ENCODE measurements at places on chromosomes 3 and 15.

DNA sequence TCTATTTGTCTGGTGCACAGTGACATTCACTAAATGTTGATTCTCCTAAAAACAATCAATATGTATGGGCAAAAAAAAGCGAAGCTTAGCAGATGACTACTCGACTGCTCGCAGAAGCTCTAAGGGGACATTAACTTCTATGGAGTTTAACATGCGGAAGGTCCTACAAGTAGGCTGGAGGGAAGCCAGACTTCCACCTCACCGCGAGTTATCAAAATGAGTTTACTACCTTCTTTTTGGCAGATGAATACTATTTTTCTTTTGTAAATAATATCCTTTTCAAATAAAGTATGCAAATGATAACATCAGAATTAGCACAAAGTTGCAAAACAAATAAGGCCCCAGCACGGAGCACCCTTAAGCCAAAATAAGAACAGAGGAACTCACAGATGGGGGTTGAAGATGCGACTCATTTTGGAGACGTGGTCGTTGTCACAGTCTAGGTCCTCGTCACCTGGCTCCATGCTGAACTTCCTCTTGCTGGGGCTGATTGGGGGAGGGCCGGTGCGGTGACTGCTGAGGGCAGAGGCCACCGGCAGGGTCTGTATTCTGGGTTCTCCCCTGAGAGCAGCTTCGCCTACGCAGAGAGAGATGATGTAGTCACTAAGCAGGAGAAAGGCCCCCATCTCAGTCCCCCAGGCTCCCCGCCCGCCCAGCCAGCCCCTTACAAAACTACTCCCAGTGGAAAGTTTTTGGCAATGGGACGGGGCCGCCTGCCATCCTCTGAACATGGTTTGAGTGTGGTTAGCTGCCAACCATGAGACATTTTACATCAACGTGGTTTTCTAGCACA lies 42.1 kb downstream of the VGLL4 start:
- no peak for DNase-seq

DNA sequence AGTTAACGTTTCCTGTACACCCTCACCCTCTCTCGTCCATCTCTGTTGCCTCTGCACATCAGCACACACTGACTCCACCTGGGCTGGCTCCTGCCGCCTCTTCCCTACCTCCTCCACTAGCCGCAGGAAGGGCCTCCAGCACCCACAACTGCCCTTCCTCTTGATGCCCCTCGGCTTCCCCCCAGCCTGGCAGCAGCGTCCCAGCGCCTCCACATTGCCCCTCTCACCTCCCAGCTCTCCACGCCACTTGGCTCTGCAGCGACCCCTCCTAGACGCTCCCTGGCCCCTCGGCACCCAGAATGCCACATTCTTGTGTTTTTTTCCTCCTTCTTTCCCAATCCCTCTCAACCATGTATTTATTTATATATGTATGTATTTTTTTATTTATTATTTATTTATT lies 73.6 kb downstream of the ST8SIA2 start:
- DNase-seq = no peak

- DNase-seq = no peak
Observed at GRCh38 chr3:128402319-128402718, 64.4 kb downstream of the DNAJB8 start.

- no peak for DNase-seq
Observed at GRCh38 chr3:122215592-122216298, 32.3 kb downstream of the CASR start.

DNA sequence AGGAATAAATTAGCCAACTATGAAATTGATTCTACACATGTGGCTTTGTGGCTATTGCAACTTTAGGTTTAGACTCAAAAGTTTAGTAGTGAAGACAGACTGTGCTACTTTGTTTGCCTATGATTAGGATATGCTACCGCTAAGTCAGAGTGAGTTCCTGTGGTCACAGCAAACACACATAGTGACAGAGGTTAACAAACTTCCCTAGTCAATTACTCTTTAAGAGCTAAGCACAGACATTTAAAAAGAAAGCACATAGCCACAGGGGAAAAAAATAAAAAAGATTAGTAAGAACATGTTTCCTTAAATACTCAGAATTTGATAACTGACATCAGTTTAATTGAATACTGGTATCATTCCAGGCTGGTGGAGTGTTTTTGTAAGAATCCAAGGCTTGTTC lies 207.1 kb downstream of the GBE1 start:
- no peak for DNase-seq

- DNase-seq = no peak
Observed at GRCh38 chr3:132513057-132513456, 84.0 kb upstream of the ACKR4 start.

GRCh38 chr3:5531741-5532290 lies 344.3 kb downstream of the EDEM1 start:
- DNase-seq = no peak

DNA sequence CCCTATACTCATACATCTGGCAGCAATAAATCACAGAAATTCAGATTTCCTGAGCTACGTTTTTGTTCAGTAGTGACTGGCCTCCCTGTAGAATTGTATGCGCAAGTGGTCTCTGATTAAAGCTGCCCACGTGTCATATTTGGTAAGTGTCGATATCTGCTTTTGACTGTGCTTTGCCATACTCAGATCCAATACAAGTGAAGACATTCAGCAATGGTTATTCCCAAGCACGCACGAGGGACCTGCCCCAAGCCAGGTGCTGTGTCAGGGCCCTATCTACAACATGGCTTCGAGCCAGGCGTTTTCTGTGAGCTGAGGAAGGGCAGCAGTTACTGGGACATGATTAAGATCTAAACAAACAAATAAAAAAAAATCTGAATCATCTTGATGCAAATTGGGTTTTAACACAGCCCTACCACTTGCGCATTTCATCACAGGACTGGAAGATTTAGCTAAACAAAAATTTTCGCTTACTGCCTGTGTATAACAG lies 47.2 kb upstream of the ICE2 start:
- no peak for DNase-seq

DNA sequence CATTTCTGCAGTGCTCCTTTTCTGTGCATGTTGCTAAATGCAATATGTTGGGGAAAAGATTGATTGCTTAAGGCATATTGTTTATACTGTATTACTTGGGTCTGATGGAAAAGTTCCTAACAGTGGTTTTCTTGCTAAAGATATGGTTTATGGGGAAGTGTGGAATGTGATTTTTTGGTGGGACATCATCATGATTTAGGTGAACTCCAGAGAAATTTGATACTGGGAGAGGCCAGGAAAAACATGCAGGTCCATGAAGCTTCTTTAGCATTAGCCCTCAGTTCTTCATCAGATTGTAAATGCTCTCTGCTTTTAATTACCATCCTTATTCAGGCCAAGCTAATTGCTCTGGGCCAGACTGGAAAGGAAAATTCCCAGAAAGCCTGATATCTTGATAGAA lies 147.5 kb downstream of the LRTM1 start:
- no peak for DNase-seq

DNA sequence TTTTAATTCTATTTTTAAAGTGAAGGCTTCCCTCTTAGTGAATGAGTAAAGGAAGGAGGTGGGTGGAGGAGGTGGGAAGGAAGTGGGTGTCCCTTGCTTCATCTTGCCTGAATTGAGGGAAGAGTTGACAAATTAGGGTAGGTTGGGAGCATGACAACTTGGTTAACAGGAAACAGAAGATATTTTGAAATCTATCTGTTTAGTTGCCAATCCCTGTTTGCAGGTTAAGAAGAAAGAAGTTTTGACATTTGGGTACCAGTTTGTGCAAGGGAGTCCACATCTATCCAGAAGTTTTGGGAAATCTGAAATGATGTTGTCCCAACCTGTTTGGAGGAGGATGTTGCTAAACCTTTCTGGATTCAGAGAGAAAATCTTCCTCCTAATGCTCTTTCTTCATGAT lies 204.1 kb upstream of the SUCLG2 start:
- DNase-seq = no peak

GRCh38 chr15:63544258-63545026 lies 40.0 kb downstream of the USP3 start:
- no peak for DNase-seq

DNA sequence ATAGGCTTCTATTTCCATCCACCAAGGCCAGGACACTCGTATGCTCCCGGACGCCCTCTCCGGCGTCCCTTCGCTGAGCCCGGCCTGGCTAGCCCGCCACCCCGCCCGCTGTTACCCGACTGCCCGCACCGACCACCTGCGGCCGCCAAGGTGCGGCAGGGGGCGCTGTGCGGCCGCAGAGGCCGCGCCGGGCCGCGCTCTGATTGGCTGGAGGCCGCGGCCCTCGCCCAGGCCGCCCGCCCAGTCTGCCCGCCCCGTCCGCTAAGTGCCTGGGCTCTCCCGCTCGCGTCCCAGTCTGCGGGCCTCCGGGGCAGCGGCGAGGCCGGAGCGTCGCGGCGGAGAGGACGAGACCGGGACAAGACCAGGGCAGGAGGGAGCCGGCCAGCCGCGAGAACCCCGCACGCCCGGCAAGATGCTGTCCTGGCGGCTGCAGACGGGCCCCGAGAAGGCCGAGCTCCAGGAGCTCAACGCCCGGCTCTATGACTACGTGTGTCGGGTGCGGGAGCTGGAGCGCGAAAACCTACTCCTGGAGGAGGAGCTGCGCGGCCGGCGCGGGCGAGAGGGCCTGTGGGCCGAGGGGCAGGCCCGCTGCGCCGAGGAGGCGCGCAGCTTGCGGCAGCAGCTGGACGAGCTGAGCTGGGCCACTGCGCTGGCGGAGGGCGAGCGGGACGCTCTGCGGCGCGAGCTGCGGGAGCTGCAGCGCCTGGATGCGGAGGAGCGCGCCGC lies at the start of gene SYNM:
TSS of gene SYNM (plus strand) at position 293 of the 726 bp plus-strand sequence. CDS start at position 413, 120 bp downstream.
- no peak for DNase-seq

GRCh38 chr3:194322678-194323211 lies 28.4 kb downstream of the CPN2 start:
- DNase-seq = no peak

DNA sequence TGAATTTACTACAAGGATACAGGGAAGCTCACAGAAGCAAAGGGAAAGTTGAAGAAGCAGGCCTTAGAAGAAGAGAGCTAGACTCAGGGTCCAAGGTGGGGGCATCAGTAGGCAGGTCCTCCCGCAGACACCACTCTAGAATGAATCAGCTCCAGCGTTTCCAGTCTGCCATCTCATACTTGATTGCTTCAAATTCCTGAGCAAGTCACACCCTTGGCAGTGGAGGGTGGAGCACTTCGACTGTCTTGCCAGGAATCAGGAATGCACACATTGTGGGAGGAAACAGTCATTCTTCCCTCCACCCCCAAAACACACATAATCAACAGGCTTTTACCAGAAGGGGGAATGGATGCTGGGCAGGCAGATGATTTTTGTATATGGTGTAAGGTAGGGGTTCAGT lies 78.5 kb downstream of the CHCHD6 start:
- DNase-seq = no peak

- DNase-seq = no peak
Observed at GRCh38 chr15:75200765-75201615, 692 bp upstream of the C15orf39 start.

GRCh38 chr15:43518197-43518761 lies 871 bp downstream of the MAP1A start:
- DNase-seq = no peak

DNA sequence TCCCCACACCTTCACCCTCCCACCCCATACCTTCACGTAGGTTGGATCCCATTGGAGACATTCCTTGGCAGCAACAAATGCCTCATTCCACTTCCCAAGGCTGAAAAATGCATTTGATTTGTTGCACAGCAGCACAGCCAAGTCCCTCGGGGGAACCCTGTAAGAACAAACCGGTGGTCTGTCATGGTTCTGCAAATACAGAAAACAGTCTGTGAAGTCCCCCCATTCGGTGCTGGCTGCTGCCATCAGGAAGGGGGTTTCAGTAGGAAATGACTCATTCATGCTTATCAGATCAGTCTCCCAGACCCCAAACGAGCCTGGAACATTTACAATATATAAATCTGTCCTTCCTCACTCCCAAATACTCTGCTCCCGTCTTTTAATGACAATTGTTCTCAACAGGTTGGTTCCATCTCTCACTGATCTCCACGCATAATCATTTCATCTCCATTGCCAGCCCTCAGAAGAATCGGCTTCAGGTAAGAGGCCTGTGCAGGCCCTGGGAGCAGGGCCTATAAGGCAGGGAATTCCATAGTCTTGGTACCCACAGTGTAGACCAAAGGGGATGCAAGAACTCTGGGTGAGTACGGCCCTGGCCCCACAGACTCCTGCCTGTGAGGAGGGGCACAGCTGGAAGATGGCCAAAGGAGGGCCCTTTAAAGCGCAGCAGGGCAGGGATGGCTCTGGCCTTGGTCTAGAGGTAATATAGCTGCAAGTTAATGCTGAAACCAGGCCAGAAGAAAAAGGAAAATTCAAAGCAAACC lies 41.6 kb downstream of the TRANK1 start:
- DNase-seq = no peak

GRCh38 chr3:193853511-193854219 lies 260.7 kb downstream of the OPA1 start:
- DNase-seq = no peak

DNA sequence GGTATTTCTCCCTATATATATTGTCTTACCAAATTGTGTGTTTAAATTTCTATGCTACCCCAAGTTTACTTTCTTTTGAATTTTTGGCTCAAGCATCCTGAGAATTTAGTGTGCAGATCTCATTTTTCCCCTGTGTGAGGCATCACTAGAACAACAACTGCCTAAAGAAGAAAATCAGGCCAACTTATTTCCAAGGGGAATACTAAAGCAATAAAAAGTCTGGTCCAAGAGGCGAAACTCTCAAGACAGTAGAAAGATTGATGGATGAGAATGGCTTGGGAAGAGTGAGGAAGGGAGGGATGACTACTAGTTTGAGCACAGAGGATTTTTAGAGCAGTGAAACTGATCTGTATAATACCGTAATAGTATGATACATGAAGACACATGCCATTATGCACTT lies 86.3 kb upstream of the CFAP20DC start:
- DNase-seq = no peak

DNA sequence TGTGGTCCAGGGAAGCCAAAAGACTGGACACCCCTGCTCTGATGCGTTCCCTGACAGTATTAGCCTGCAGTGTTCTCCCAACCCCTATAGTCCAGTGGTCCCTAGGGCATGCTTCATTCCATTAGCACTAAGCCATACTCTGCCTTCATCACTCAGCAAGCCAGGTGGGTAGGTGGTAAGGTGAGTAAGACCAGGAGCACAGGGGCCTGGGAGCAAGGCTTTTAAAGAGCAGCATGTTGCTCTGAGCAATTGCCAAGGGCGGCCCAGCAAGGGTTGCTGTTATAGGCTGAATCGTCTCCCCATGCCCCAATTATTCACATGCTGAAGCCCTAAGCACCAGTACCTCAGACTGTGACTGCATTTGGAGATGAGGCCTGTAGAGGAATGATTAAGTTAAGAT lies 11.0 kb downstream of the CXCR6 start:
- DNase-seq = no peak

DNA sequence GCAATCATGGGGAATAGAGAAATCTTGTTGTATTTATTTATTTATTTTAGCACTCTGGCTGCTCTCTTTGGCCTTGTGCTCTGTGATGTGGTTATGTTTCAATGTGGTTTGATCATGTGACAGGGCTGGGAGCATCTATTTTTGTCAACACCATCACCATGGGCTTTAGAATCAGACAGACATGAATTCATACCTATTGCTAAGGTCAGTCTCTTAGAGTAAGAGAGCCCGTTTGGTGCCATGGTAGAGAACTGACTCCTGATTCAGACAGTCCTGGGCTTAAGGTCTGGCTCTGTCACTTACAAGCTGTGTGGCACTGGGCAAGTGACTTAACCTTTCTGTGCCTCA lies 157.0 kb downstream of the RYR3 start:
- DNase-seq = no peak

Data from smooth muscle cell of the brain vasculature (primary cell).